Astrocyte (in vitro differentiated cells and primary cell): ENCODE measurements at places on chromosomes 11 and 22. TPM values are rescaled to one million over a fixed set of nuclear protein-coding genes. Genes with fewer than 3 reads are reported as not detected.
A peak's percentile ranks its signal among the peaks of the same experiment; 100 is the strongest.

The IRF7 gene
- 75.4 and 80.6 TPM in 2 replicates for total RNA-seq

The LARGE2 gene
- total RNA-seq: 0.36 and 1.1 TPM in 2 replicates

The PGA3 gene
- total RNA-seq: 0.43 TPM in 1 of 2 replicates, not detected in the other

DNA sequence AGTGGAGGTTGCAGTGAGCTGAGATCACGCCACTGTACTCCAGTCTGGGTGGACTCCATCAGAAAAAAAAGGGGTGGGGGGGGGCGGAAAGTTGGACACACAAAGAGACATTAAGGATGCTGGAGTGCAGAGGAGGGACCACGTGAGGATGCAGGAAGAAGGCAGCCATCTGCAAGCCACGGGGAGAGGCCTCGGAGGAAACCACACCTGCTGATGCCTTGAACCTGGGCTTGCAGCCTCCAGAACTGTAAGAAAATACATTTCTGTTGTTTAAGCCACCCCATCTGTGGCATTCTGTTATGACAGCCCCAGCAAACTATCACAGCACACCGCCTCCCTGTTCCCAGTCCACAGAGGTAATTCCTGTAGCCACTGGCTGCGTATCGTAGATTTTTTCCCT is 9.2 kb upstream of the STIP1 start:
- no peaks in the 10 kb centered on the region for H3K27me3 ChIP-seq
- H3K4me1 ChIP-seq: peaks cover 10% of the 10 kb centered on the region
- no peak overlapping the region for H3K4me3 ChIP-seq
- no peak overlapping the region for H3K27ac ChIP-seq

- H3K36me3 ChIP-seq: no peaks in the 10 kb centered on the region
- no peaks in the 10 kb centered on the region for H3K4me1 ChIP-seq
- no peak overlapping the region for H3K27ac ChIP-seq
- DNase-seq: no peak
- H3K4me3 ChIP-seq: no peak overlapping the region
Measured at GRCh38 chr11:3199537-3200295, 18.9 kb downstream of the MRGPRG start.

- H3K4me3 ChIP-seq: no peak overlapping the region
- H3K4me1 ChIP-seq: no peaks in the 10 kb centered on the region
Measured at GRCh38 chr11:46143049-46143806, 22.0 kb upstream of the PHF21A start.

DNA sequence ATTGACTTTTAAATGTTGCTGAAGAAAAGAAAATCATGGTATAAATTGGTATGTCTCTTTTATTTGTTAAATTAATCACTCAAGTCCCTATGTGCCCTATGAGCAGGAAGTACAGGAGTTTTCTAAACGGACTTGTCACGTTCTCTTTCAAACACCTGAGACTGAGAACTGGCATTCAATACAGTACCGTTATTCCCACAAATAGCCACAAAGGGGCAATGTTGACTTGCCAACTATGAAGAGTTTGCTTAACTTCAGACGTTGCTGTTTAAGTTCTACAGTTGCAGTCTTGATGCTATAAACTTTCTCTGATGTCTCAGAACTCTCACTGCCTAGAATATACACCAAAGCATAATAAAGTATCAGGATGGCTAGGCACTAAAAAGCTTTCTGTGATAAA is 7.6 kb downstream of the OR56A1 start:
- no peaks in the 10 kb centered on the region for H3K36me3 ChIP-seq
- no peaks in the 10 kb centered on the region for H3K27me3 ChIP-seq
- no peak overlapping the region for H3K4me3 ChIP-seq
- peak; percentile 11 for DNase-seq
- no peaks in the 10 kb centered on the region for H3K4me1 ChIP-seq
- no peak overlapping the region for H3K27ac ChIP-seq

- no peak overlapping the region for H3K27ac ChIP-seq
- H3K36me3 ChIP-seq: peaks cover 6% of the 10 kb centered on the region
- no peak overlapping the region for H3K4me3 ChIP-seq
- no peaks in the 10 kb centered on the region for H3K4me1 ChIP-seq
- no peak for DNase-seq
Measured at GRCh38 chr11:34957206-34957605, 40.8 kb downstream of the PDHX start.

DNA sequence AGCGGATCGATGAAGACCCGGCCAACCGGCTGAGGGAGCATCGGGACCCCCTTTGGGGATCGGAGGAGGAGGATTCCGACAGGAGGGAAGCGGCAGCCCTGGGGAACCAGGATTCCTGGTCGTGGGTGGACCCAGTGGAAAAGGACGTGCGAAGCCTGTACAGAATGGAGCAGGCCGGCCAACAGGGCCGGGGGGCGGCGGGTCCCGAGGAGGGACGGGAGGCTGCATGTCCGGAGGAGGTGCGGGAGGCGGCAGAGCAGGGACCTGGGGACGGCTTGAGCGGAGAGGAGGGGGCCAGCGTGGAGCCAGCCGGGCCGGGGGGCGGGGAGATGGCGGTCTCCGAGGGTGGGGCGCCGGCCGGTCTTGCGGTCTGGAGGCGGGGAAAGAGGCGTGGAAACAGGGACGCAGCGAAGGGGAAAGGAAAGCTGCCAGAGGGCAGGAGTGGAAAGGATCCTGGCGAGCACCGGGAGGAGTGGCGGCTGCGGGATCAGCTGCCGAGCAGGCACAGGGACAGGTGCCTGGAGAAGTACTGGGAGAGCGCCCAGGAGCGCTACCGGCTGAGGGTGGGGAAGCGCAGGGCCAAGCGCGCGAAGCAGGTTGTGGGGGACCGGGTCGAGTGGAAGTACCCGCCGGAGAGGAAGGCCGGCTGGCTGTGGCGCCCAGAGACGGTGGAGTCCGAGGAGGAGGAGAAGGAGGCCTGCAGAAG is at the start of gene ANO5:
Gene ANO5 (plus strand): TSS at position 444 of the 706 bp plus-strand sequence. CDS start 408 bp downstream, outside the sequence.
- H3K4me1 ChIP-seq: peaks cover 9% of the 10 kb centered on the region
- H3K4me3 ChIP-seq: peak within 1 kb of the TSS; percentile 59
- peak; percentile 5 for DNase-seq
- H3K27ac ChIP-seq: no peak within 1 kb of the TSS
- H3K27me3 ChIP-seq: peaks cover 2% of the 10 kb centered on the region

GRCh38 chr11:46338636-46338987 is 8.7 kb upstream of the DGKZ start:
- peaks cover 8% of the 10 kb centered on the region for H3K4me1 ChIP-seq
- H3K27me3 ChIP-seq: peaks cover 8% of the 10 kb centered on the region
- H3K4me3 ChIP-seq: no peak overlapping the region
- no peak for DNase-seq

- no peaks in the 10 kb centered on the region for H3K36me3 ChIP-seq
- peaks cover 15% of the 10 kb centered on the region for H3K4me1 ChIP-seq
- DNase-seq: peak; percentile 84
- H3K27me3 ChIP-seq: peaks cover 10% of the 10 kb centered on the region
Measured at GRCh38 chr22:22210375-22210774, 34.2 kb upstream of the VPREB1 start.
